ENCODE measurements at places on chromosomes 4 and X. TPM values are rescaled to one million over a fixed set of nuclear protein-coding genes. Genes with fewer than 3 reads are reported as not detected.

- peak; percentile 14 for DNase-seq
These were observed 60.8 kb downstream of the ZNF732 start for GRCh38 chr4:244471-244870.

DNA sequence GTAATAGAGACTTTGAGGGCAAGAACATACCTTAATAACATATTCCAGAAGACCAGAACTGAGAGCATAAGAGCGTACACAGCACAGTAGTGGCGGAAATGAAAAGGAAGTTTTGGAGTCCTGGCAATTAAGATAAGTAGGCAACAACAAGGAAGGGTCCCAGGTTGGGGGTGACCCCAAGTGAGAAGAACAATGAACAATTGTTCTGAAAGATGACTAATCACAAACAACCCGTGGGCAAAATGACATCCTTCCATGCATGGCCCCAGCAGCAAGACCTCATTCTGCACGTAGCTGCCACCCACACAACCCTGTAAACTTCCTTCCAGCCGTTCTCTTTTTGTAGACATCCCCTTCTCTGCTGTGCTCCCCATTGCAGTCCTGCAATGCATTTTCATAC is 384.4 kb upstream of the PABPC4L start:
- no peak for DNase-seq

The PTTG2 gene
- not detected for total RNA-seq

The EDNRA gene
- 39.2 TPM for total RNA-seq

DNA sequence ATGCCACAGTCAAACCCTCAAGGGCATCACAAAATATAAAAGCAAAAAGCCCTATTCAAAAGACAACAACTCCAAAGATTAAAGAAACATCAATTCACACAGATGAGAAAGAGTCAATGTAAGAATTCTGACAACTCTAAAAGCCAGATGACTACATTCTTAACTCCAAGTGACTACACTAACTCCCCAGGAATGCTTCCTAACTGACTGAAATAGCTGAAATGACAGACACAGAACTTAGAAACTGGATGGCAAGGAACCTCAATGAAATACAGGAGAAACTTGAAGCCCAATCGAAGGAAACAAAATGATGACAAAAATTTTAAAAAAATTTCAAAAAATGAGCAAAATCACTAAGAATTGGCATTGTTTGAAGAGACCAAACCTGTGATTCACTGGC is 1047.6 kb upstream of the PCDH10 start:
- DNase-seq, result no peak

Measured in spinal cord (tissue), 10 donors.